ENCODE measurements at places on chromosomes 6 and 20.

- DNase-seq: peak; percentile 14
These were observed 47.5 kb downstream of the RALGAPA2 start for GRCh38 chr20:20664795-20665589.

GRCh38 chr6:5866547-5867051, 140.1 kb downstream of the NRN1 start:
- DNase-seq: no peak

- DNase-seq: no peak
These were observed 10.4 kb upstream of the EDN3 start for GRCh38 chr20:59289994-59290393.

GRCh38 chr20:18287546-18287914, 797 bp upstream of the ZNF133 start:
- DNase-seq: no peak

DNA sequence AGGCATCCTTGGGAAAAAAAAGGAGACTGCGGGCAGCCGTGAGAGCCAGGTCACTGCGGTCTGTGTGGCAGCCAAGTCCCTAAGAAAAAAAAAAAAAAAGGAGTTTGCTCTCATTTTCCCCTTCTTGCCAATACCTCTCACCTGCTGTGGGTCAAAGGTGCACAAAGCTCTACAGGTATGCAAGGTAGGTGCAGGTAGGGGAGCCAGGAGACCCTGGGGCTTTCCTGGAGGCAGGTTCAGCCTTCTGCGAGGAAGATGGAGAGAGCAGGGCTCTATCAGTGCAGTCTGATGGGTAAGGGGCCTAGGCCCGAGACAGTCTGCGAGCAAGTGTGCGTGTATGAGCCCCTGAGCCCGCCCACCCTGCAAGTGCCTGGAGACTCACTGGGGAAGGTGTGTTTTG, 12.3 kb upstream of the SNAI1 start:
- no peak for DNase-seq

GRCh38 chr6:69098910-69099309, 463.8 kb downstream of the ADGRB3 start:
- DNase-seq: no peak

DNA sequence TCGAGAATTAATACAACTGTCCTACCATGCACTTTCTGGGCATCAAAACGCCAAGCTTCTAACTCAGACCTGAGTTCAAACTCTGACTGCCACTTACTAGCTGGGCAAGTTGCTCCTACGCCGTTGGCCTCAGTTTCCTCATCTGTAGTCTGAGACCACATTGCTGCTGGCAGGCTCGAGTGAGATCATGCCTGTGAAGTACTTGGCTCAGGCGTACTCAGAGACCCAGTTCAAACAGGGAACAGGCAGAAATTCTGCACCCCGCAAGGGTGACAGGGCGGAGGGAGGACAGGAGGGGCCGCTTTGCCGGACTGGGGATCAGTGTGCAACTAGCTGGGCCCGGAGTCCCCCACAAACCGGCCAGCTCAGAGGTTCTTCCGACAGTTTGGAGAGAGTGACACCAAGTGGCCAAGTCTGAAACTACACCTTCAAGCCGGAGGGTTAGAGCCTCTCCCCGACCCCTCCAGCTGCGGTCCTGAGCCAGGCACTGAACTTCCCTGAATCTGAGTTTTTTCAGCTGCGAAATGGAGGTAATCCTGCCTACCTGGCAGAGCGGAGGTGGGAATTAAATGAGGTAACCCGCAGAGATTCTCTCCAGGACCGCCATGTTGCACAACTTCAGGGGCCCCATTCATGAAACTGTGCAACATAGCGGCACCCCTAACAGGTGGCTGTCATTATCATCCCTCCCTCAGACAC, 46.0 kb upstream of the PTPN1 start:
- peak; percentile 57 for DNase-seq

DNA sequence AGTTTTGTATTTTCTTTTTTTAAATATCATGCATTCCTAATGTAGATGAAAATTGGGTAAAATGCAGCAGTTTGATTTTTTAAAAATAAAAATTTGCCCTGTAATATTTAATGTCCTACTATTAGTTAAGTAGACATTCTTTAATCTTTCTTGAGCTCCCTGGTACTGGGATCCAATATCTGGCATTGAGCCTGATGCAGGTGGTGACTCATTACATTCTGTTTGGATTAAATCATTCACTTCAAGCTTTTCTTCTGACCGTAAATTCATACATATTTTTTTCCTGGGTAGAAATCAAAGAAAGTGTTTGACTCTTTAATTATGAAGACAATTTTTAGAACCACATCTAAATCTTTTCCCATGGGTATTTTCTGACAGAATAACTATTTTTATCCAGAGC, 768.8 kb upstream of the SLC35B3 start:
- DNase-seq: no peak

DNA sequence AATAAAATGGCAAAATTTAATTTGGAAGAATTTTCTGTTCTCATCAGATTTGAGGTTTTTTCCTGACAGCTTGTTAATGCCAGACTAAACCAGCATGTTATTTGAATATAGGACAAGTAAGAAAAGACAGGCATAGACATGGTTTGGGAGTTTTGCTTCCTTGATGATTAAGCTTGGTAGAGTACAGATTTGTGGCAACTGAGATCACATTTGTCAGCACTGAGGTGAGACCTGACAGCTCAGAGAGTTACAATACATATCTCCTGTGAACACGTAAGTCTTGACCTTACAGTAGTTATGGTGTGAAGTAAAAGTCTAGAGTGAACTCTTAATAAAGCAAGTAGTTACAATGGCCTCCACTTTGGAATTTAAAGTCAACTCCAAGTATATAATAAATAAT, 34.5 kb downstream of the CENPW start:
- no peak for DNase-seq

- DNase-seq: peak; percentile 85
These were observed 12.8 kb downstream of the STK4 start for GRCh38 chr20:44979090-44979621.

DNA sequence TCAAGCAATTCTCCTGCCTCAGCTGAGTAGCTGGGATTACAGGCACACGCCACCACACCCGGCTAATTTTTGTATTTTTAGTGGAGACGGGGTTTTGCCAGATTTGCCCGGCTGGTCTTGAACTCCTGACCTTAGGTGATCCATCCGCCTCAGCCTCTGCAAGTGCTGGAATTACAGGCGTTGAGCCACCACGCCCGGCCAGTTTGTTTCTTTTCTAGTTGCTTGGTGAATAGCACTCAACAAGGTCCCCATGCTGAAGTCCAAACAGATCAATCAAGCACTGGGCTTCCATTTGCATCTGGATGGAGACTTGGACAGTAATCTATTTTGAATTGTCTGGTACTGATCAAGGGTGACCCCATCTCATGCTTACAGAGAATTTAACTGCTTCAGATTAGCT, 108.9 kb upstream of the FOXO3 start:
- DNase-seq: no peak

DNA sequence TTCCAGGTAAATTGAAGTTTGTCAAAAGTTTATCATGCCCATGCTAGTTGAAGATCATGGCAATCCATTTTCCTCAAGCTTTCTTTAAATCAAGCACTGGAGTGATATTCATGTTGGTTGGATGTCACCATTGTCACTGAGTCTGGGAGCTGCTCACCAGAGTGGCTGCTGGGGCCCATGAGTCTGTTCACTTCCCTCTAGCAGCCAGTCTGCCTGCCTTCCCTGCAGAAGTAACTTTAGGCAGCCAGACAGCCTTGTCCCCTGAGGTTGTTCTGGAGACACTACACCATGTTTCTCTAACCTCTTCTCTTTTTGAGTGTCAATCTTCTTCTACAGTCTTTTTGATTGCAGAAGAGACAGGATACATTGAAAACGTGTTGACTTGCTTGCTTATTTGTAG, 5.5 kb downstream of the SIRT5 start:
- no peak for DNase-seq

DNA sequence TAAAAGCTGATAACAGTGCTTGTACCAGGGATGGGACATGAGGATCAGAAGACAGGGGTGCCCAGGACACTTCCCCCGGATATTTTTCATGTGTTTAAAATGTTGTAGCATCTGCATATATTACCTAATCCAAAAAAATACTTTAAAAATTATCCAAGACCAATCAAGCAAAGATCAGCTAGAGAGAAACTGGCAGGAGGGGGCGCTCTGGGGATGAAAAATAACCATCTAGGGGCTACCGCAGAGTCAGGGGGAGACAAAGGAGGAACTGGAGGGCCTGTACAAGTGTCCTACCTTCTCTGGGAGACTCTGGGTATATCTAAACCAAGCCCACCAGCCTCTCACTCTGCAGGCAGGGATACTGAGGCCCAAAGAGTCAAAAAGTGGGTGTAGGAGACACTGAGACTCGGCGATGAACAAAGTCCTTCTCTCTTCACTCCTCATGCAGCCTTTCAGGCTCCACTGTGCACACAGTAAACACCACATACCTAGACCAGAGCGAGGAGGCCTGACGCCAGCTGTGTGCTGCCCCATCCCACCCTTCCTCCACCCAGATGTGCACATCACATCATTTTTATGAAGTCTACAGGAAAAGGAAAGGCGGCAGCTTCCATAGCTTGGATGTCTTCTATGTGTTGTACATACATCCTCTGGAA, 9.8 kb downstream of the RIMS4 start:
- no peak for DNase-seq

- DNase-seq: no peak
These were observed 200.5 kb upstream of the ARG1 start for GRCh38 chr6:131372535-131372934.

- no peak for DNase-seq
These were observed 28.4 kb upstream of the BTN3A2 start for GRCh38 chr6:26336355-26337198.

GRCh38 chr20:58970146-58970545, 10.9 kb upstream of the NELFCD start:
- DNase-seq: no peak

DNA sequence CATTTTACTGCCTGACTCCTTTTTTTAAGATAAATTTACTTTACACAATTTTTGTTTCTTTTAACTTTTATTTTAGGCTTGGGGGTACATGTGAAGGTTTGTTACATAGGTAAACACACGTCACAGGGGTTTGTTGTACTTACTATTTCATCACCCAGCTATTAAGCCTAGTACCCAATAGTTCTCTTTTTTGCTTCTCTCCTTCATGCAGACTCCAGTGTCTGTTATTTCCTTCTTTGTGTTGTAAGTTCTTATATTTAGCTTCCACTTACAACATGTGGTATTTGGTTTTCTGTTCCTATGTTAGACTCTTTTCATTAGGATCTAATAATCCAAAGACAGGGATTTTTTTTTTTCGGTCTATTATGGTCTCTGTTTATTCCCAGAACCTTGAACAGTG, 83.5 kb upstream of the CCN6 start:
- no peak for DNase-seq

DNA sequence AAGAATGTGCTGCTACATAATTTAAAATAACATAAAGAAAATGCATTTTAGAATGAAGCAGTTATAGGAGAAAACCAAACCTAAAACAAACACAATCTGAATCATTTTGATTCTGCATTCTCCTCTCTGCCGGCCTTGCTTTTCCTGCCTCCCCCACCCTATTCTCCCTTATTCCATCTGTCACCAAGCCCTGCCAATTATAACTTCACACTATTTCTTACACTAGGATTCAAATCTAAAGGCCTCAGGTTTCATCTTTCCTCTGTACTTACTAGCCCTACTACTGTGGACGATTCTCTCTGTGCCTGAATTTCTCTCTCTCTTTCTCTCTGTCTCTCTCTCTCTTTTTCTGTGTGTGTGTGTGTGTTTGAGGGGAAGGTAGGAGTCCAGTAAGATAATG, 18.7 kb upstream of the PRIM2 start:
- no peak for DNase-seq

DNA sequence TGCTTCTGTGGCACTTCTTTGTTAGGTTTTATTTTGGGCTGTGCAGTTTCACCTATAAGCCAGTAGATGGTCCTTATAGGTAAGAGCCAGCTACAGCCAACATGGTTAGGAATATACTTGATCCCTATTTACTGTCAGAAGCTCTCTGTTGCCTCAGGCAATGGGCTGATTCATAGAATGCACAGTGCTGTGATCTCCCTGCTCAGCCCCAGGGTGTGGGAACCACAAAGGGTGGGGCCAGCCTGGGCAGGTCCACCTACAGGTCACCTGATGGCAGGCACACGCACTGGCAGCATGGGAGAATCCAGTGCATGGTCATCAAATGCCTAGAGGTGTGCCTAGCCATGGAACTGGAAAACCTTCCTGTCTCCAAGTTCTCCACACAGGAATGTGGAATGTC, 191.9 kb downstream of the MOXD1 start:
- DNase-seq: no peak

DNA sequence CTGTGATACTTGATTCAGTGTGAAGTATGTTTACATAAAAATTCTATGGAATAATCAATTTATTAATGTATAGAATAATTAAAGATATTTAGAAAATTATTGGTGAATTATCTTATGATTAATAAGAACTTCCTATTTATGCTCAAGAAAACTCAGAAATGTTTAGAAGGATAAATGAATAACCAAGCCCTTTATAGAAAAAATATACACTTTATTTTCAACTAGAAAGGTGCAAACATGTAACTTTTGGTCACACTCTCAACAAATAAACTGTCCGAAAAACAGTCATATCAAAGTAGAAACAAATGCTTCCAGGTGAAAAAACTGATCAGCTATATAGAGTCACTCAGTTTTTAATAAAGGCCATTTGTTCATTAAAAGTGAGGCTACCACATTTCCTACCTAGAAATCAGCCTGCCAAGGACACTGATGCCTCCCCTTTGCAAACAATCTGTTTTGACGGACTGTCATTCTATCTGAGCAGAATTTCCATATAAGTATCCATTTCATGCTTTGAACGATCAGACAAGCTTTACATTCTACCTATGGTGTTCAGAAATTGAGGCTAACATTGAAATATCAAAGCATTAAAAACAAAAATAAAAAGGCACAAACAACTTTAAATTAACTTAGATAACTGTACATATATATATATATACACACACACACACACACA, 3.0 kb downstream of the CCN2 start:
- DNase-seq: no peak

DNA sequence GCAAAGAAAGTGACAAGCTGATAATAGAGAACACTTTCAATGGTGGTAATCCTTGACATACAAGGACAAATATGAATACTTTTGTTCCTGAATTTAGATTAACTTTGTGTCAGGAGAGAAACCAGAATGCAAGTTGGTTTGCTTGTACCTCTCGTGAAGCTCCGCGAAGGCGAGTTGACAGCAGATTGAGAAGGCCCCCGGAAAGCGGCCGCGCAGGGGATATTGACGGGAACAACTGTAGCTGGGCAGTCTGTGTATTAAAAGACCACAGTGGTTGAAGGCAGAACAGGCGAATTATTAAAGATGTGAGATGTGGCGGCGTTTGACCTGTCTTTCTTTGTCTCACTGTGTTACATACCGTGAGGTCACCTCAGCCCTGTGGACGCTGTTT, 175.8 kb upstream of the RALGAPA2 start:
- DNase-seq: no peak
